Activated CD8-positive, alpha-beta memory T cell treated with anti-CD3 and anti-CD28 coated beads, Interleukin-2, amount 50 U/mL, for 4 hours (primary cell): ENCODE measurements at places on chromosomes 4 and X.

DNA sequence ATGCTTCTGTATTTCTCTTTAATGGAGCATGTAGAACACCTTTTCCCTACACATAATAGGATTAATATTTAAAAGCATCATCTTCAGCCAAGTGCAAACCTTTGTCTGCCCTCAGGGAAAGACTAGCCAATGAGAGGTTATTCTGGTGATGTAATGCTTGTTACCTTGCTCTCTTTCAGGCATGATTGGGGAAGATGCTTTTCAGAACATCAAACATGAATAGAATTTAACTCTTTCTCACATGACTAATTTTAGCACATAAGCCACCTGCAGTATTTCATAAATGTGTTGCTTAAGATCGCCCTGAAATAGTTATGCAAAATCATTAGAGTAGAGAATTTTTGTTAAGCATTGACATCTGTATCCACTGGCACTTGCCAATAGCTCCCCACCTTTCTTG lies 10.7 kb upstream of the EPGN start:
- DNase-seq = no peak

DNA sequence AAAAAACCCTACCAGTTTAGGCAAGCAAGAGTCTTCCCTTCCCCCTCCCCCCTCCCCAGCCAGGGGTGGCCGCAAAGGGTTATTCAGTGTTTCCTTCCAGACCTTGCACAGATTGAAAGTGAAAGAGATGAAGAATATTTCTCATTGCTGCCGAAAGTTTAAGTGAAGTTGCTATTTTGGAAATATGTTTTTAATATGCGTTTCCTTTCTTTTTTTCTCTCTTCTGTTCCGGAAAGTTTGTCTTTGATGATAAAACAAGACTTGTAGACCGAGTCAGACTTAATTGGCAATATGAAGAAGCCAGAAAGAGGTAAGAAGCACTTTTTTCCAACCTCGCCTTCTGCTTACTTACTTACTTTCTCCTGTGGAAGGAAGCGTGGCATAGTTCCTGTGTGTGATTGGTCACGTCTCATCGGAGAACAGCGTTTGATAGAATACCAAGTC lies 58.5 kb upstream of the CLCN4 start:
- peak; percentile 61 for DNase-seq

DNA sequence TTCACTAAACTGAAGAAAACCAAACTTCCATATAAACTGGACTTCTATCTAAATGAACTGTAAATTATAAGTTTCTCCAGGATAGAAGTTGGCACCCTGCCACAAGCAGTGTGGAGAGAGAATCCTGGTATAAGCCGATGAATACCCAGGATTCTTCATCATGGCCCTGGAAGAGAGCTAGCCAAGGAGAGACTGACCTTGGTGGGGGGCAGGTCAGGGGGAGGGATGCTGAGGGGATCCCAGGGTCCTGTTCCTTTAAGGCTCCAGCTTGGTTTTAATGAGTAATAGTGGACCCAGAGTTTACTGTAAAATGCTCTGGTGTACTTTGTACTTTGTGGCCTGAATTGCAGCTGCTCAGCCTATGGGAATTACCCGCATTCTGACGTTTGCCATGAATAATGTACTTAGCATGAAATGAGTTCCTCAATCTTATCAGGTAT lies 16.9 kb downstream of the RASSF6 start:
- DNase-seq = no peak

GRCh38 chr4:680928-681645 lies 6.7 kb downstream of the MYL5 start:
- DNase-seq = peak; percentile 55

GRCh38 chr4:184583738-184584502 lies 65.3 kb downstream of the CASP3 start:
- DNase-seq = no peak

- no peak for DNase-seq
Measured at GRCh38 chr4:180456928-180457327, 1786.3 kb upstream of the TENM3 start.

DNA sequence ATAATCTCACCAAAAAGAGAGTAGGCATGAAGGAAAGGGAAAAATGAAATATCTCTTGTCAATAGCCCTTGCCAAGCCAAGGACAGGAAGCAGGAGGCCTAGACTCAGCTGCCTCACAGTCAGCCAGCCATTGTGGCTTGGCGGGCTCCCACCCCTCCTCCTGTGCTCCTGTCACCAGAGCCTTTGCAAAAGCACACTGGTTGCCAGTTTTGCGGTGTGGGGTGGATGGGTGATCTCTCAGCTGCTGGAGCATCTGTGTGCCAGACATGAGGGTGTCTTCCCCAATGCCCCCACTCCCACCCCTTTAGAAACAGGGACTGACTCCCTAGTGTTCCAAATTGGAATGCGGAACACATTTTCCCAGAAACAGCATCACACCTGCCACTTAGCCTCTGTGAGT lies 26.1 kb downstream of the ARHGEF6 start:
- peak; percentile 28 for DNase-seq

DNA sequence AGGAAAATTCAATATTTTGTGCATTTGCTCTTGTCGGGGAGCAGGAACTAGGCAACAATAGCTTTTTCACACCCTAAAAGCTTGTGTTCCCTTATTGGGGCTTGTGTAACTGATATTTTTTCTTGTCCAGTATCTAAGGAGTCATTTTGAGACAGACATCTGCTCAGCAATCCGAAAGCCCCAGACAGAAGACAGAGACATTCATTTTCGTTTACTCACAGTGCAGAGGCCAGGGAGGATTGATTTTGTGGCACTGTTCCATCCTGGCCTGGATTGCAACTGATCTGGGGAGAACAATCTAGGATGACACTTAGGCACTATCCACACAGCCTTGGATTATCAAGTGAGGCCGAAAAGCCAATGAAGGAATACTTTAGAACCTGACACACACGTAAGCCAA lies 27.4 kb upstream of the PLAC1 start:
- DNase-seq = no peak

- DNase-seq = no peak
Measured at GRCh38 chrX:134898440-134898839, 92.4 kb upstream of the SMIM10 start.

- DNase-seq = no peak
Measured at GRCh38 chr4:2395584-2395983, 22.9 kb downstream of the ZFYVE28 start.

DNA sequence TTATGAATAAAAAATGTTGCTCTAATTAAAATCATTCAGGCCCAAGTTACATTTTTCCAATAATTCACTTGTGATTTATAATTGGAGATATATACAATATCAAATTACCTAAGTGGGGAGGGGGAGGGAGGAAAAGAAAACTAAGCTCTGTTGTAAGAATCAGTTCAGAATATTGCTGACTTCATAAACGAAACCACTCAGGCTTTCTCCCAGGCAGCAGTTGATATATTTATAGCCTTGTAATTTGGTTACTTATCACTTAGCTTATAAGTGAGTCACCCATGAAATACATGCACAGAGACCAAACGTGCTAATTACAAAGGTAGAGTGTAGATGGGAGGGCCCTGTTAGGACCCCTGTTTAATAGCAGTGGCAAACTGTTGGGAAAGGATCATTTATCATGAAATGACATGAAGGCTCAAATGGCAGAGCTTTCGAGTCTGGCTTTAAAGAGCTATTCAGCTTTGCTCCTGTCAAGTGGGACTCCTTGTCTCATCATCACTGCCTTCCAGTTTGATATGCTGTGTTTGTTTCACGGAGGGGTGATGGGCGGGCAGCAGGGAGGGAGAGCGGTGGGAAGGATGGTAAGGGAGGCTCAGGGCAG lies 105.6 kb upstream of the PGRMC2 start:
- DNase-seq = no peak

GRCh38 chr4:8568068-8568668 lies 12.0 kb upstream of the GPR78 start:
- DNase-seq = no peak

- DNase-seq = no peak
Measured at GRCh38 chrX:42128020-42128419, 204.7 kb upstream of the CASK start.

DNA sequence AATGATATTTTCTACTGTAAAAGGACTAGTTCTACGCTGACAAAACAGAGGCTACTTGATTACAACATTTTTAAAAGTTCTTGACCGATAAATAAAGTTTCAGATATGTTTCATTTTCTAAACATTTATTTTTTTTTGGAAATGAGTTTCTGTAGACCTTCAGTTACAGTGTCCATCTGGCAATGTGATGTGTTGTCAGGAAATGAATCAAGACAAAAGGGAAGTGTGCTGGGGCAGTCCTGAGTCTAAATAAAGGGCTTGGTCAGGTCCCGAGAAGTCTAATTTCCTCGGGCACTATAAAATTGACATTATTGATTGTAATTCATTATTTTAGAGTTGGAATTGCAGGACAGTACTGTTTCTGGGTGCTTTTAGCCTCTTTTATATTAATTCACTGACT lies 57.0 kb upstream of the FTHL17 start:
- DNase-seq = no peak
